ENCODE measurements at places on chromosomes 2 and 18. TPM values are rescaled to one million over a fixed set of nuclear protein-coding genes. Genes with fewer than 3 reads are reported as not detected.

The LOXL3 gene
- polyA plus RNA-seq, result 9.9 TPM

The KCNIP3 gene
- 14.4 TPM for polyA plus RNA-seq

GRCh38 chr2:59149271-59149670 lies 908.1 kb upstream of the FANCL start:
- DNase-seq, result no peak

DNA sequence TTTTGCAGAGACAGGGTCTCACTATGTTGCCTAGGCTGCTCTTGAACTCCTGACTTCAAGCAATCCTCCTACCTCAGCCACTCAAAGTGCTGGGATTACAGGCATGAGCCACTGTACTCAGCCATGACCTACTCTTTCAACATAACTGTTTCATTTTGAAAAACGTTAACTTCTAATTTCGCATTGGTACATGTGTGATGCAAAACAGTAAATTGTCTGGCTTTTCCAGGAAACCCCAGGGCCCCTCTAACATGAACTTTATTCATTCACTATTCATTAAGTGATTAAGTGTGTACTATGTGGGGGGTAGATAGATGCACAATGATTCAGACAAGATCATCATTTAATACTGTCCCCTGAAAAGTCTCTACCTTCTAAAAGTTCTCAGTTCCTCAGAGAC lies 364.9 kb downstream of the SS18 start:
- DNase-seq, result no peak

DNA sequence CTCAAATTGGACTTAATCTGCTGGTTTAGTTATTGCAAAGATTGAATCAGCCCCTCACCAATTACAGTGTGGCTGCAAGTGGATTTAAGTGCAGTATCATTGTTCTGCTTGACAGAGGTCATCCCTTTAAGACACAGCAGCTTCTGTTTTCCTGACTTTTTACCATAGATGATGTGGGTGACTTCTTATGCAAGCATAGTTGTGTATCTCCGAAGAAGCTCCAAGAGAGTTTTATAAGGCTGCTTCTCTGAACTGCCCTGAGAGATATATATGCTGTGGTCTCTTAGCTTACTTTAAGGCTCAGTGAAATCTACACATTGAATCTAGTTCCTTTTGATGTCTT lies 3.5 kb downstream of the TRIB2 start:
- no peak for DNase-seq

- no peak for DNase-seq
Measured at GRCh38 chr2:144376460-144376859, 143.5 kb downstream of the ZEB2 start.

DNA sequence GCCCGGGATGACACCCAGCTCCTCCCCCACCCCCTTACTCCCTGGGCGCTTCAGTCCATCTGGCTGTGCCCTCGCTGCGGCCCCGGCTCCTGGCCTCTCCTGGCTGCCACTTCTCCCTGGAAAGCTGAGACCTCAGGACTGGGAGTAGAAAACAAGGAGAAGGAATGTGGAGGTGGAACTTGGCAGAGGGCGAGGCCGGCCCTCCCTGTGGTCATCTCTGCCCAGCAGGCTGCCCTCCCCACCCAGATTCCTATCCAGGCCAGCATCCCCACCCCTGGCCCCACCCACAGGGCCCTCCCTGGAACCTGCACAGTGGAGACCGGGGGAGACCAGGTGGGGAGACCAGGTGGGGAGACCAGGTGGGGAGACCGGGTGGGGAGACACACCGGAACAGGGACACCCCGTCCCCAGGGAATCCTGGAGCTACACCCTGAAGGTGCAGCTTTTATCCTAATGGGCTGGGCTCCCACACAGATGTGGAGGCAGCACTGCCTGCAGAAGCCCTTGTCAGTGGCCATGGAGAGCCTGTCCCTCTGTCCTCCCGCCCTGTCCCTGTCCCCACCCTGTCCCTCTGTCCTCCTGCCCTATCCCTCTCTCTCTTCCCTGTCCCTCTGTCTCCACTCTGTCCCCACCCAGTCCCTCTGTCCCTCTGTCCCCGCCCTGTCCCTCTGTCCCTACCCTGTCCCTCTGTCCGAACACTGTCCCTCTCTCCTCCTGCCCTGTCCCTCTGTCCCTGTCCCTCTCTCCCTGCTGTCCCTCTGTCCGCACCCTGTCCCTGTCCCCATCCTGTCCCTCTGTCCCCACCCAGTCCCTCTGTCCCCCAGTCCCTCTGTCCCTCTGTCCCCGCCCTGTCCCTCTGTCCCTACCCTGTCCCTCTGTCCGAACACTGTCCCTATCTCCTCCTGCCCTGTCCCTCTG lies 157.1 kb downstream of the PXDN start:
- DNase-seq, result no peak

Measured in right renal cortex interstitium (tissue), 3 donors.